ENCODE measurements at places on chromosomes 1 and 21. TPM values are rescaled to one million over a fixed set of nuclear protein-coding genes. Genes with fewer than 3 reads are reported as not detected.

GRCh38 chr21:32975811-32976431 is 49.8 kb upstream of the OLIG2 start:
- no peak overlapping the region for H3K27ac ChIP-seq
- DNase-seq, result no peak
- no peaks in the 10 kb centered on the region for H3K36me3 ChIP-seq
- no peaks in the 10 kb centered on the region for H3K4me1 ChIP-seq
- H3K4me3 ChIP-seq, result no peak overlapping the region

- no peaks in the 10 kb centered on the region for H3K4me1 ChIP-seq
- H3K27me3 ChIP-seq, result no peaks in the 10 kb centered on the region
- DNase-seq, result no peak
- H3K36me3 ChIP-seq, result no peaks in the 10 kb centered on the region
Measured at GRCh38 chr1:187537936-187538335, 709.2 kb downstream of the PLA2G4A start.

DNA sequence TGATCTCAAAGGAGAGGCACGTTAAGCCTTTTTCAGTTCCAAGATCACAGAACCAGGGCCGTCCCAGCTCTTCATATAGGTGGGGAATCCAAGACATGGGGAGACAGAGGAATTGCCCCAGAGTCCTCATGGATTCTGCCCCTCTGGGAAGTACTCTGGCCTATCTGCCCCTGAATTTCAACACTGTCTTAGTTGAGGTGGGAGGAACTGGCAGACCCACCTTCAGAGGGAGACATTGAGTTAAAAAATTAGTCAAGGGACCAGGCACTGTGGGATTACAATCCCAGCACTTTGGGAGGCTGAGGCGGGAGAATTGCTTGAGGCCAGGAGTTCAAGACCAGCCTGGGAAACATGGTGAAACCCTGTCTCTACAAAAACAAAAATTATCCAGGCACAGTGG is 2.1 kb upstream of the KNCN start:
- no peak overlapping the region for H3K4me3 ChIP-seq
- H3K27ac ChIP-seq, result no peak overlapping the region
- DNase-seq, result no peak
- peaks cover 8% of the 10 kb centered on the region for H3K36me3 ChIP-seq

DNA sequence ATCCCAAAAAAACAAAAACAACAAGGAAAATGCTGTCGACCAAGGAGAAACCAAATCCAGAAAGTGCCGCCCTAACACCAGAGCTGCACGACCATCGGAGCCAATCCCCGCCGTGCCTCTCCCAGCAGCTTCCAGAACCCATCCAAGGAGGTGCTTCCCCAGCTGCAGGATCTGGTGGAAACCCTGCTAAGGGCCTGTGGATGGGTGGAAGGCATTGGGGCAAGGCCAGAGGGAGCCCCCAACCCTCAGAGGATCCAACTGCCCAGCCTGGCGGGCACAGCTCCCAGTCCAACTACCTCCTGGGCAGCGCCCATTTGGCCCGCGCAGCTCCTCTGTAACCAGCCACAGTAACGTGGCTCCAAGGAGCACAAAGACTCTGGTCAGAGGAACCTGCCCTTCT is 81.6 kb downstream of the NPHP4 start:
- H3K4me3 ChIP-seq, result no peak overlapping the region
- H3K27me3 ChIP-seq, result no peaks in the 10 kb centered on the region
- no peak for DNase-seq
- H3K4me1 ChIP-seq, result no peaks in the 10 kb centered on the region

- H3K27ac ChIP-seq, result no peak overlapping the region
- no peaks in the 10 kb centered on the region for H3K27me3 ChIP-seq
- DNase-seq, result no peak
- peaks cover 24% of the 10 kb centered on the region for H3K36me3 ChIP-seq
- H3K4me3 ChIP-seq, result no peak overlapping the region
Measured at GRCh38 chr1:88956003-88956402, 36.4 kb downstream of the KYAT3 start.

Gene SPRR2F
- total RNA-seq, result 2.8 TPM

DNA sequence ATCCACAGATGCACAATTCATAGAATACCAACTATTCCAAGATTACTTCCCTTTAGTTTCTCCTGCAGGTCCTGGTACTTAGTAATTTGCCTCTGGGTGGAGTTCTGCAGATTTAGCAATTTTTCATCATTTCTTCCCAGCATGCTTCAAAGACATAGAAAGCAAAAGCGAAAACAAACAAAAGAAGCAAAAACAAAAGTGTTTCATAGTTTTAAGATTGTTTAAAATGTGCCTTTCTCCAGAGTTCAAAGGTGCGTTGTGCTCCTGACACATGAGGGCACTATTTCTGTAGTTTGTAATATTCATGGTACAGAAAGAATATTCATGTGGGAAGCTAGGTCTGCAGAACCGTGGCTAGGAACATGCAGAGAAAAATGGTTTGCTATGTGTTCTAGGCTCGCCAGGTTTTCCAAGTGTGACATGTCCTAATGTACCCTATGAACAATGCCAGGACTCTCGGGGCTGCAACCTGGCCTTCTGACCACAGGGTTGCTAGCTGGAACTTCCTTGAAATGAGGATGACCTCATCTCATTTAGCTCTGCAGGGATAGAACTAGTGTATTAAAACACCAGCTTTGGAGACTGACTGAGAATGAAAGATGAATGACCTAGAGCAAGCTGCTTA is 30.0 kb upstream of the RCSD1 start:
- no peak overlapping the region for H3K27ac ChIP-seq
- H3K4me3 ChIP-seq, result no peak overlapping the region
- H3K36me3 ChIP-seq, result no peaks in the 10 kb centered on the region
- H3K4me1 ChIP-seq, result no peaks in the 10 kb centered on the region

DNA sequence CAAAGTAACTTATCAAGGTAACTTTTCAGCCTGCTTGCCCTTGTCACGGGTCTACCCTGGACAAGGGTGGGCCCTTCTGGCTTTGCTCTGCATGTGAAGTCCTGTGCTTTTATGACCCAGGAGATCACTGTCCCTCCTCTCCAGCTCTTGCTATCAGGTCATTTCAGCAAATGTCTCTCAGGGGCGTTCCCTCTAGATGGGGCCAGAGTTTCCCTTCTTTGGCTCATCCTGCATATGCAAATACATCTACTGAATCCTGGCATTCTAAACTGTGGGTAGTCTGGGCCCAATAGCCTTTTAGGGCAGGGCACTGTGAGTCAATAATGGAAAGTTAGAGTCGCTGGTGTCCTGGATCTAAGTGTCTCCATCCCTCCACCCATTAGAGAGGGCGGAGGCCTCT is 366.9 kb upstream of the USP24 start:
- H3K27ac ChIP-seq, result no peak overlapping the region
- no peaks in the 10 kb centered on the region for H3K4me1 ChIP-seq
- no peaks in the 10 kb centered on the region for H3K27me3 ChIP-seq
- no peak for DNase-seq

GRCh38 chr1:96934282-96934681 is 212.7 kb downstream of the PTBP2 start:
- H3K27ac ChIP-seq, result no peak overlapping the region
- H3K36me3 ChIP-seq, result no peaks in the 10 kb centered on the region
- no peak overlapping the region for H3K4me3 ChIP-seq

- no peak overlapping the region for H3K4me3 ChIP-seq
- no peaks in the 10 kb centered on the region for H3K27me3 ChIP-seq
- no peaks in the 10 kb centered on the region for H3K36me3 ChIP-seq
Measured at GRCh38 chr1:174626031-174627025, 178.6 kb downstream of the GPR52 start.

Gene KDF1
- total RNA-seq, result 0.86 TPM

Gene BARHL2
- total RNA-seq, result not detected

- H3K27me3 ChIP-seq, result no peaks in the 10 kb centered on the region
- DNase-seq, result peak; percentile 92
- no peak overlapping the region for H3K4me3 ChIP-seq
- peaks cover 28% of the 10 kb centered on the region for H3K36me3 ChIP-seq
Measured at GRCh38 chr1:2300851-2301606, 72.9 kb downstream of the SKI start.

- DNase-seq, result no peak
- H3K4me1 ChIP-seq, result no peaks in the 10 kb centered on the region
- no peaks in the 10 kb centered on the region for H3K27me3 ChIP-seq
- no peak overlapping the region for H3K4me3 ChIP-seq
Measured at GRCh38 chr1:238546118-238546517, 655.4 kb upstream of the ZP4 start.

DNA sequence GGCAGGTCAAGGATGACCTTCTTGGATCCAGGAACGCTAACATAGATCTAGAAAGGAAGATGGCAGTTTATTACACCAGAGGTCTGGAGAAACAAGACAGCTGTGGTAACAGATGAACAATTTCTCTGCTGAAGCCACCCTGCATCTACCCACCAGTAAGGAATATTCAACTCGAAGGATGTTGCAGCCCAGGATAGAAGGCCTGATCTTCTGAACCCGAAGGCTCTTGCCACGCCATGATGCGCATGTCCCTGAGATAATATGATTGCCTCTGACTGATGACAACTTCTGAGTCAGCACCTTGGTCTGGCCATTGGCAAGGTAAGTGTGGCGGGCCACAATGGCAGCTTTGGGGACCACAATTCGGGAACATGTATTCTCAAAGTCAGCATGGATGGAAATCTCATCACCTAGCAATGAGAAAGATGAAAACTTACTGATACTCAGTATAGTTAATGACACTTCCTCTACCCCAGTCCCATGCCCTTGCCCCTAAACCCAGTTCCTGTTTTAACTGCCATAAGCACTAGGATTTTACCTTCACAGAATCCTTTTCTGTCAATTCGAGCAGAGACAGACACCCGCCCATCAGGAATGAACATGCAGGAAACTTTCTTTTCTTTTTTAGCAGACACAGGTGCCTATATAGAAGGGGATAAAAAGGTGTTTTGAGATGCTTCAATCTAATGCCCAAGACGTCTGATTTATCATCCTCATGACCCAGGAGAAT is 1.8 kb downstream of the TXNIP start:
- peaks cover 45% of the 10 kb centered on the region for H3K36me3 ChIP-seq
- H3K27ac ChIP-seq, result peak overlapping the region; percentile 98
- no peaks in the 10 kb centered on the region for H3K27me3 ChIP-seq
- H3K4me3 ChIP-seq, result peak overlapping the region; percentile 92
